RWPE2 (cell line): ENCODE measurements at places on chromosomes 7 and 10.

GRCh38 chr7:148589640-148590039 is 926 bp upstream of the C7orf33 start:
- no peak for DNase-seq

- no peak for DNase-seq
Observed at GRCh38 chr10:7792541-7792940, 4.6 kb downstream of the ATP5F1C start.

DNA sequence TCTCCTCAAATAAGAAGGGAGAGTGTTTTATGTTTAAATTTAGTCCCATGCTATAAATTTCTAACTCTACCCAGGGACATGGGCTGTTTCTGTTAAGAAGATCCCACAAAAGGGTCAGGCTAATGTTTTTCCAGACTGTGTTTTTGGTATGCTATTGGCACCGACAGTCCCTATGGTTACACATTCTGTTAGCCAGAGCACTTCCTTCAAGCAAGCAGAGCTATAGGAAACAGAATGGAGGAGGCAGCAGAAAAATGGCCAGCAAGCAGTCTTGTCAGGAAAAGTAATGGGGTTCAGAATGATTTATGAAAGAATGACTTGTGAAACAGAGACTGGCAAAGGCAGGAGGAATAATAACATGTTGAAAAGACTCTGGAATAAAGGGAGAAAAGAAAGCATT is 44.8 kb upstream of the PHYHIPL start:
- DNase-seq: no peak

DNA sequence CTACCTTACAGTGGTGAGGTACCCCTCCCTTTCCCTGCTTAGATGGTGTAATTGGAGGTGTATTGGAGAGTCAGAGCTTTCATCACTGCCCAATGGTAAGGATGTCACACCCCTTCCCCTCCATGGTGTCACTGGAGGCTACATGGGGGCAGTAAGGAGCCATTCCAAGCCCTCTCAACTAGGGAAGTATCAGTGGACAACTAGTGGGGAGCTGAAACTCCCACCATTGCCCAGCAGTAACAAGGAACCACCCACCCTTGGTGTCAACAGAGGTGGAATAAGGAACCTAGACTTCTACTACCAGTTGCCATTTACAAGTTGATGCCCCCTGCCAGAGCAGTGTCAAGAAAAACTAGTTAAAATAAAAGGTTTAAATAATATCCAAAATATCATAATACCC is 2.8 kb upstream of the HIBADH start:
- no peak for DNase-seq

- no peak for DNase-seq
Observed at GRCh38 chr10:72252972-72253371, 20.8 kb upstream of the DDIT4 start.

GRCh38 chr10:100600218-100600617 is 64.5 kb downstream of the HIF1AN start:
- no peak for DNase-seq

DNA sequence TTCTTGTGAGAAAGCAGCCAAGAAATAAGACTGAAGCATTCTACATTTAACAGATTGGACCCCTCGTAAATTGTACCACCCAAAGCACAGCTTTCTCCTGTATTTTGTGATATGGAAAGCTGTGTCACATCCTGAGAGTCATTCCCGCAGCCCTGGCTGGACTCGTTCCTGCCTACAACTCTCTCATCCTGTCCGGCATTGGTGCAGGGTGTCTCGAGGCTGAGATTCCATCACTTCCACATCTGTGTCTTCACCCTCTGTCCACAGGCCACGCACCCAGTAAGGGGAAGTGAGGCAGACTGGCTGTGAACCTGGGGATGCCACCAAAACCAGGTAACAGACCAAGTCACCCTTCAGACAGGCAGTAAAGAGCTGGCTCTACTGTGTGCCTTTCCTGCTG is 146.2 kb upstream of the KLF6 start:
- no peak for DNase-seq

GRCh38 chr7:5711409-5711808 is 70.1 kb downstream of the RNF216 start:
- no peak for DNase-seq

GRCh38 chr7:156578578-156578940 is 62.0 kb upstream of the RNF32 start:
- DNase-seq: no peak

GRCh38 chr7:28470344-28470743 is 58.0 kb downstream of the CREB5 start:
- DNase-seq: no peak

DNA sequence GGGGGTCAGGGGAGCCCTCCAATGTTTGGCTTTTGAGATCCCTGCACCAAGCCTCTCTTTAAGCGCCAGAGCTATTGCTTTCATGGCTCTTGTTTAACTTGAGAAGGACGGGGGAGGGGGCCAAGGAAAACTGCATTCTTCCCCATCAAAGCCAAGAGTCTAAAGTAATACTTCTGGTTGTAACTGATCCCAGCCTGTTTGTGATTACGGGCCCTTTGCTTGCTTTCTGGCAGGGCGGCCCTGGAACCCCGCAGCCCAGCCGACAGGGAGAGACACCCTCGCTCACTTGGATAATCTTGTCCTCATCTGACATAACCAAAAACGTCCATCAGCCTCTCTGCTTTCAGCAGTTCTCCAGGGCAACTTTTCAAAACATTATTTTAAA is 154.7 kb downstream of the NEURL1 start:
- no peak for DNase-seq

- no peak for DNase-seq
Observed at GRCh38 chr7:157406971-157407370, 70.2 kb downstream of the DNAJB6 start.

DNA sequence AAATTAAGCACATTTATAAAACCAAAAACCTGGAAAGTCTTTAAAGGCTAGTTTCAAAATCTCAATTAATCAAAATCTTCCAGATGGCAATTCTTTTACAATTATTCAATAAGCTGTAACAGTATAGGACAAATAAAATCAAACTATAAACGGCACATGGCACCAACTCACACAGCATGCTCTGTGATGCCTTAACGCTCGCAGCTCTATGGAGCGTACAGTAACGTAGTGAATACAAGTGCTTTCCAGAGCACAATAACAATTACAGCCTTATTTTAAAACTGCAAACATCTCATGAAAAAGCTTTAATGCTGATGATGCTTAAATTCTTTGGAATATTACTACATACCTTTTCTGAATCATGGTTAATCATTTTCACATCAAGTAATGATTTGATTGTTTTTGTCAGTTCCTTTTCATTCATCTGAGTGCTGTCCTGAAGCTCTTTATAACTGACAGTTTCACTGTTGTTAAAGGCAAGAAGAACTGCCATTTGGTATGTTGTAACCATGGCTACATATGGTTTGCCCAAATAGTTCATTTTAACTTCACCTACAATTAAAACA is 74.2 kb downstream of the CUL2 start:
- DNase-seq: no peak

DNA sequence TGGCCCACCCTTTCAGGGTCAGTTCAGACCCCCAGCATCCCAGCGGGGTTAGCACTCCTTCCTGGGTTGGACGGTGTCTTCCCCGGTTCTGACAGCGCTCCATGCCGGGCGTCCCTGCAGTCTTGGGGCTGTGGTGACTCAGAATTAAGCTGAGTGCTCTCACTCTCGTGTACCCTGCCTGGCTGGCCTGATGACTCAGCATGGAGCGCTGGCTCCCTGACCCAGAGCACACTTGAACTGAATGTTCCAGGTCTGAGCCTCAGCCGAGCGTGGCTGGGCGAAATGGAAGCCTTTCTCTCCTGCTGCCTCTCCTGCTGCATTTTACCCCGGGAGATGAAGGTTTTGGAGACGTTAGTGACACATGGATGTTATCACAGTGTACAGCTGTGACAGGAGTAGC is 7.1 kb downstream of the BAG3 start:
- DNase-seq: peak; percentile 91

DNA sequence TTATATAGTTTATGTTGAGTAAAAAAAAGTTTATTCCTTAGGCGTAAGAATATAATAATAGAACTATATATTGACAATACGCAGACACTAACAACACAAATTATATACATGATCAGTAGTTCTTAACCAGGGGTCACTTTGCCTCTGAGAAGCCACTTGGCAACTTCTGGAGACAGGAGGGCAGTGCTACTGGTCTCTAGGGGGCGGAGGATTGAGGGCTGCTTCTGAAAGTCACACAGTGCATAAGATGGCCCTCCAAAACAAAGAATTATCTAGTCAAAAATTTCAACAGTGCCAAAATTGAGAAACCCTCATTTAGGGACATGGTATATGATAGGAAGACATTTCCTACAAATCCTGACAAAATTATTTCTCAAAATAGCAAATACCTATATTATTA is 77.1 kb downstream of the THSD7A start:
- no peak for DNase-seq

DNA sequence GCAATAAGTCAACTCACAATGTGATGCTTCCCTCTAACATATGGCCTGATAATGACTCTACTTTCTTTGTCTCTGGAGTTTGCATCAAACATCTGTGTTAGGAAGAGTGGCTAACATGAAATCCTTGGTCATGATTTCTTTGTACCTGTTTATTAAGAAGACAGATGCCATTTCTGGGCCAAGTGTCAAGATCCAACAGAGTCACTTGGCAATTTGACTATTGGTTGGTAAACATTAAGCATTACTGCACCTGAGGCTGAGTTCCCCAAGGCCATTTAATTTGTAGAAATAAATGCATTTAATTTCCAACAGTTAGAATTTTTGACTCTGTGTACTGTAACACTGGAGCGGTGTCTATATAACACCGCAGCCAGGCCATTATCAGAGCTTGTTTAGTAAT is 403.7 kb downstream of the GALNT17 start:
- no peak for DNase-seq

GRCh38 chr7:18580950-18581349 is 85.4 kb downstream of the HDAC9 start:
- no peak for DNase-seq
